ENCODE measurements at places on chromosomes 11 and 22. TPM values are rescaled to one million over a fixed set of nuclear protein-coding genes. Genes with fewer than 3 reads are reported as not detected.

DNA sequence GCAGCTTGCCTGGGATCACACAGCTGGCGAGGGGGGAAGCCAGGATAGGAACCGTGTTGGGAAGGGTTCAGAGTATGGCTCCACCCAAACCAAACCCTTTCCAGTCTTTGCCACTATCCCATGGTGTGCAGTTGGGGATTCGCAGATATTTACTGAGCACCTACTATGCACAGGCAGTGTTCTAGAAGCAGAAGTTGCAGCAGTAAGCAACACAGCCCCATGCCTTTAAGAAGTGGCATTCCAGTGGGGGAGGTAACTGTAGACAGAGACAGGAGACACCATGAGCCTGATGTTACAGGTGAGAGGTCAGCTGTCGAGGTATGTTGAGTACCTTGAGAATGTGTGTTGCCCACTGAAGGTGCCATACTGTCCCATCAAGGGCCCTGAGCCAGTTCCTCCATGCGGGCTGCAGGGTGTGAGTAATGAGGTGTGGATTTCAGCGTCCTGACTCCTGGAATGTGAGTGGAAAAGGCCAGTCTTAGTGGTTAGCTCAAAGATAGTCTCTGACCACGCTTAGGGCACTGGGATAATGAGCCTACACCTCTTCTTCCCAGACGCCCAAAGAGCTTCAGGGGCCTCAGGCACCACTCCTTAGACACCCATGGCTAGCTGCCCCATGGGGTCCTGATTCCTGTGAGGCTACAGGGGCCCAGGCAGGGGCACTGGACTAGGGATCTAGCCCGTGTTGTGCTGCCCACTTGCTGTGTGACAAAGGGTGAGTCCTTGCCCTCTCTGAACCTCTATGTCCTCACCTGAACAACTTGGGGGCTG lies 71.8 kb upstream of the TP53I11 start:
- no peaks in the 10 kb centered on the region for H3K27me3 ChIP-seq
- no peak overlapping the region for H3K4me3 ChIP-seq
- peaks cover 3% of the 10 kb centered on the region for H3K4me1 ChIP-seq

GRCh38 chr11:28763151-28763550 lies 655.0 kb downstream of the METTL15 start:
- H3K27ac ChIP-seq = no peak overlapping the region
- H3K36me3 ChIP-seq = no peaks in the 10 kb centered on the region
- no peak for DNase-seq

GRCh38 chr11:64731601-64732000 lies 8.6 kb upstream of the NRXN2 start:
- no peaks in the 10 kb centered on the region for H3K4me1 ChIP-seq
- H3K36me3 ChIP-seq = peaks cover 80% of the 10 kb centered on the region
- H3K4me3 ChIP-seq = no peak overlapping the region
- no peak for DNase-seq

DNA sequence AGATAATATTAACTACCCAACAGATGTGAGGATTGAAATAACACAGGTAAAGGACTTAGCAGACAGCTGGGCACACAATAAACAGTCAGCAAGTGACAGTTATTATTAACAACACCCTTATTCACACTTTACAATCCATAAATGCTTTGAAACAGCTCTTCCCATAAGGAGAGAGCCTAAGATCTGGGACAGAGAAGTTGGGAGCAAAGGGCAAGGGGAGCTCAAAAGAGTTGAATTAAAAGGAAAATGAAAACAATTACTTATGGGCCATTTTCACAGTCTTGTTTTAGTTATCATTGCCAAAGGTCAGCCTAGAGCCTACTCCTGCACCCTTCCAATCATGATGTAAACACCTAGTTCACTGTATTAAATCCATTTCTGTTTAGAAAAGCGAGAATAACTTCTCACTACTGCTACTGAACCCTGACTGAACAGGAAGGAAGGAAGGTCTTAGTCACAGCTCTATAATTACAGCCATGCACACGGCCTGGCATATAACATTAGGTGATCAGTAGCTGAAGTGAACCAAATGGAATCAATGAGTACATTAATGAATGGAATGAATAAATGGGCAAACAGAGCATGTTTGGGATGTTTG lies 111.3 kb downstream of the PLEKHA7 start:
- DNase-seq = no peak
- H3K27me3 ChIP-seq = no peaks in the 10 kb centered on the region

- no peak overlapping the region for H3K4me3 ChIP-seq
- H3K27me3 ChIP-seq = no peaks in the 10 kb centered on the region
- H3K36me3 ChIP-seq = no peaks in the 10 kb centered on the region
- DNase-seq = no peak
- H3K4me1 ChIP-seq = no peaks in the 10 kb centered on the region
Measured at GRCh38 chr11:107118025-107118720, 99.9 kb upstream of the GUCY1A2 start.

GRCh38 chr22:47043835-47044721 lies 281.6 kb downstream of the TBC1D22A start:
- no peak for DNase-seq
- no peaks in the 10 kb centered on the region for H3K27me3 ChIP-seq
- no peak overlapping the region for H3K4me3 ChIP-seq
- H3K4me1 ChIP-seq = no peaks in the 10 kb centered on the region

DNA sequence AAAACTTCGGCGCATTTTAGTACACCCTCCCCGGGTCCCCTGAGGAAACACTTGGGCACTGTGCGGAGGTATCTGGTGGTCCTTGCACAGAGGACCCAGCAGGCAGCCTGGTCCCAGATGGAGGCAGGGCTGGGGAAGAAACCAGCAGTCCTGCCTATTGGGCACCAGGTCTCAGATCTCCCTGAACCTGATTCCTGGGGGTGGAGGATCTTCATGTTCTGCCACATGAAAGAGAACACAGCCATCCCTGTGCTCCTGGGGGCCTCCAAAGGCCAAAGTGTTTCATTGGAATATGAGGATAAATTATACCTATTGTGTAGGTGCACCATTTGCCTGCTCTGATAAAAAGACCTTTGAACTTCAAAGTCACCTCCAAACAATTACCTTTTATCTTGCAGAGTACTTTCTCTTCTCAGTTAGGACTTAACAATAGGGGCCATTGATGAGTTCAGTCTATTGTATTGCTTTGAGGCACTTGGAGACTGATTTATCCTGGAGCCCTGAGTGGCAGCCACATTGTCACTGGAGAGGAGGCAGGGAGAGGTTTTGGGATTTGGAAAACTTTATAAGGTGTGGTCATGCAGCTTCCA lies 1.8 kb downstream of the RCN1 start:
- peak overlapping the region; percentile 19 for H3K4me3 ChIP-seq
- no peak overlapping the region for H3K27ac ChIP-seq
- H3K36me3 ChIP-seq = no peaks in the 10 kb centered on the region

DNA sequence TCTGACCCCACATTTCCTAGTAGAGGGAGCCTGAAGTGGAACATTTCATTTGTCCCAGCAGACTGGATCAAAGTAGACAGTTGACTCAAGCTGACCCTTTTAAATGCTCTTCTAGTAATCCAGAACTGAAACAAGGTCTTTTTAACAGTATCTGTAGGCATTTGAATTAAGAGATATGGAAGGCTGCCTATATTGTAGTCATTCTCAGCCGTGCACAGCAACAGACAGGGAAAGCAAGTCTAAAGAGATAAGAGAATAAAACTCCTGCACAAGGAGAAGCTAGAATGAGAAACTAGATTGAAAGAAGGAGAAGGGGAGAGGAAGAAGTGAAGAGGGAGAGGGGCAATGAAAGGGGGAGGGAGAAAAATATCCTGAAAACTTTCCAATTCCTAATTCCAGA lies 180.6 kb upstream of the MTMR2 start:
- no peak overlapping the region for H3K4me3 ChIP-seq
- no peak overlapping the region for H3K27ac ChIP-seq
- no peaks in the 10 kb centered on the region for H3K36me3 ChIP-seq
- no peaks in the 10 kb centered on the region for H3K27me3 ChIP-seq

DNA sequence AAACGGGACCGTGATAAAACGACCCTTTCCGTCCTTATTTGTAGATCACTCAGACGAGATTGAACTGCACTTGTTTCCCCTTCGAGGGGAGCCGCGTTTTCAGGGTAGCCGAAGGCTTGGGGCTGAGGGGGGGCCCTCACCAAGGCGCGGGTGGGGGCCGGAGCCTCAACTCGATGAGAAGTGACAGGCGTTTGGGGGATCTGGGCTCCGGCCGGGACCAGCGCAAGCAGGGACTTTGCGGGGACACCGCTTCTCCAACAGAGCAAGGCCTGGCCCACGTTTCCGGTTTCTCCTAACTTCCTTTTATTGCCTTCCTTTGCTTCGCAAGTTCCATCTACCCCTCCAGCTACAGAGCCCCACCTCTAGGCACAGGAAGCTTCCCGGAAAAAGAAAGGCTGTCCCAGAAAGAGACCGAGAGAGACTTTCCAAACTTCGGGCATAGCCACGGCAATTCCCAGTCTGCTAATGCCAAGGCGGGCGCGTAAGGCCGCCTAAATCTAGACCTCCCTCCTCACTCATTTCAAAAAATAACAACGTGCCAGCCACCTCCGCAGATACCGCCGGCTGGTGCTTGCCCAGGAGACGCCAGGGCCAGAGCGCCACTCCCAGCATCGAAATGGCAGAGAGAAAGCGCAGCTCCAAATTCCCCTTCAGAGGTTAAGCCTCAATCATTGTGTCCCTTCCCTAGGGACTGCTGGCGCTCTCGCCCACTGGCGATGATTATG lies 6.6 kb downstream of the PAX6 start:
- no peak for DNase-seq
- peak overlapping the region; percentile 72 for H3K4me3 ChIP-seq
- no peaks in the 10 kb centered on the region for H3K36me3 ChIP-seq

DNA sequence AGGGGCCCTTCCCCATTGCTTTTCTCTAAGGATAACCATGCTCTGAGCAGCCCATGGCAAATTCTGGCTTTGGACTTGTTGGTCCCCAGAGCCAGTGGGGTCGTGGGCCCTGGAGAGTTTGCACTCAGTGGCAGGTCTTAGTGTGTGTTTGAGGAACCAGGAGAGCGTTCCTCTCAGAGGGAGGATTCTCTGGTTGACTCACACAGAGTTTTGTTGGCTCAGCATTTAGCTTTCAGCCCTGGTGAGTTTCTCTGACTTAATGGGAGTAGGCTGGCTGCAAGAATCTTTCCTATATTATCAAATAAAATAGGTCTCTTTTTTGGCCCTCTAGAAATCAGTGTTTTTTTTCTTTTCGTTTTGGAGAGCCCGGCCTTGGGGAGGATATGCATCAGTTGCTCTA lies 20.9 kb downstream of the ST14 start:
- H3K27ac ChIP-seq = no peak overlapping the region
- no peak for DNase-seq
- peaks cover 33% of the 10 kb centered on the region for H3K27me3 ChIP-seq

DNA sequence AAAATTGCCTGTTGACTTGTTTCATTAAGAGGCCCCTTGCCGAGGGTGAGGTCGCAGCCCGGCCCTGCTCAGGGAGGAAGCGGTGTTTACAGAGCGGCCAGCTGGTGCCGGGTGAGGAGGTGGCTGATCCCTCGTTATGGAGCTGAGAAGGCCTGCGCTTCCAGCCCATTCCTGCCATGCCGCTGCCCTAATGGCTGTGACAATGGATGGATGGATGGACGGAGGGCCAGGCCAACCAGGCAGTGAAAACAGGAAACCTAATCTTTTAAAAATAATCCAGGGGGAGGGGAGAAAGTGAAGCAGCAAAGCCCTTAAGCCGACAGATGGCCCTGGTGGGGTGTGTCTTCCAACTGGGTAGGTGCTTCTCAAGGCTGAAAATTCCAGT lies 38.5 kb downstream of the BCR start:
- H3K4me1 ChIP-seq = peaks cover 93% of the 10 kb centered on the region
- H3K27ac ChIP-seq = peak overlapping the region; percentile 55
- no peak for DNase-seq
- peak overlapping the region; percentile 25 for H3K4me3 ChIP-seq

DNA sequence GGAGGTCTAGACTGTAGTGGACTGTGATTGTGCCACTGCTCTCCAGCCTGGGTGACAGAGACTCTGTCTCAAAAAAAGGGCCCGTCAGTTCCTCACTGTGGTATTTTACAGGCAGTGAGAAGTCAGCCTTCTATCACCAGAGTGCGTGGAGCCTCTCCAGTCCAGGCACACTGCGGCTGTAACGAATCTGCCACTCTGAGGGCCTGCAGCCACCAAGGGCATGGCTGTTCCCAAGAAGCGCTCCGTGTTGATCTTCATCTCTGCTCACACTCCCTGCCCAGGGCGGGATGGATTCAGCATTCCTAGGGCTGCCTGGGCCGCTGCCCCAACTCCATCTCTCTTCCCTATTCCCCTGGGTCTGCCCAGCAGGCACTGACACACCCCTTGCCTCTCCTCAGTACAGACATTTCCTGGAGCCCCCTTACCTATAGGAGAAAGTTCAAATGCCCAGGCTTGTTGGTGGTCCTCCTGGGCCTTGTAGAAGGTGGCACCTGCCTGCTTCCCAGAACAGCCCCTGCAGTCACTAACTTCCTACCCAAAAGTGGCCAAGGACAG lies 148.4 kb downstream of the CACNA1I start:
- H3K27ac ChIP-seq = no peak overlapping the region
- H3K27me3 ChIP-seq = peaks cover 9% of the 10 kb centered on the region
- H3K36me3 ChIP-seq = no peaks in the 10 kb centered on the region
- DNase-seq = no peak

GRCh38 chr11:89177691-89178231 lies at the start of gene TYR:
Gene TYR (plus strand): TSS chr11:89177875. CDS start chr11:89177954, 79 bp downstream.
- H3K36me3 ChIP-seq = no peaks in the 10 kb centered on the region
- H3K4me3 ChIP-seq = no peak within 1 kb of the TSS
- H3K27ac ChIP-seq = no peak within 1 kb of the TSS
- no peak for DNase-seq

DNA sequence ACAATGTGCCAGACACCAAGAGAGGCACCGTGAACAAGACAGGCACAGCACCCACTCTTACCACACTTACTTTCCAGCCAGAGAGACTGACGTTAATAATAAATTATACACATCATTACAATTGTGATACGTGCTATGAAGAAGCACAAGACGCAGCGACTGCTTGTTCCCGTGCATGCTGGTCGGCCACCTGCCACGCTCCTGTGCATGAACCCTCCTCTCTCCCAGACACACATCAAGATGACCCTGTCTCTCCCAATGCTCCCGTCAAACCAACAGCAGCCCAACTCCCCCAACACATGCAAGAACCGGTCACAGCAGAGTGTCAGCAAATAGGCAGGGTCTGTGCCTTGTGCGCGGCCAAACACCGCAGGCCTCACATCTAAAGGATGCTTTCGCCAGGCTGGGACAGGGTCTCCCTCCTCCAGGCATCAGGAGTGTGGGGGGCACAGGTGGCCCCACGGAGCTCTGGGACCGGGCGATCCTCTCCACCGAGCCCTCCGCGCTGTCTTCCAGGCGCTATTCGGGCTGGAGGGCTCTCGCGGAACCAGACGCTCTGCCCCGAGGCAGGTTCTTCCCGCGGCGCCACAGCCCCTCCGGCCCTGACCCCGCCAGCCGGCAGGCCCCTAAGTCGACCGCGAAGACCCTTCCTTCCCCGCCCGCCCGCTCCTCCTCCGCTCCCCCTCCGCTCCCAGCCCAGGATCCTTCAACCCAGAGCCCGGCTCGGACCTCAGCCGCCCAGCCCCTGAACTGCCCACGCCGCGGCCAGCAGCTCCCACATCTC lies 533 bp downstream of the SERGEF start:
- H3K36me3 ChIP-seq = no peaks in the 10 kb centered on the region
- peak overlapping the region; percentile 78 for H3K27ac ChIP-seq
- H3K27me3 ChIP-seq = no peaks in the 10 kb centered on the region
- peak overlapping the region; percentile 61 for H3K4me3 ChIP-seq

ALX4 gene
- total RNA-seq = not detected

SCGB1C1 gene
- total RNA-seq = not detected

Measured in T-cell (primary cell).